ENCODE measurements at places on chromosomes 3 and 15.
A peak's percentile ranks its signal among the peaks of the same experiment; 100 is the strongest.

GRCh38 chr3:133488785-133489367 is 84.6 kb upstream of the CDV3 start:
- DNase-seq = no peak

- no peak for DNase-seq
Measured at GRCh38 chr3:135239615-135239884, 444.5 kb downstream of the EPHB1 start.

GRCh38 chr15:70276401-70276800 is 178.7 kb upstream of the TLE3 start:
- DNase-seq = no peak

DNA sequence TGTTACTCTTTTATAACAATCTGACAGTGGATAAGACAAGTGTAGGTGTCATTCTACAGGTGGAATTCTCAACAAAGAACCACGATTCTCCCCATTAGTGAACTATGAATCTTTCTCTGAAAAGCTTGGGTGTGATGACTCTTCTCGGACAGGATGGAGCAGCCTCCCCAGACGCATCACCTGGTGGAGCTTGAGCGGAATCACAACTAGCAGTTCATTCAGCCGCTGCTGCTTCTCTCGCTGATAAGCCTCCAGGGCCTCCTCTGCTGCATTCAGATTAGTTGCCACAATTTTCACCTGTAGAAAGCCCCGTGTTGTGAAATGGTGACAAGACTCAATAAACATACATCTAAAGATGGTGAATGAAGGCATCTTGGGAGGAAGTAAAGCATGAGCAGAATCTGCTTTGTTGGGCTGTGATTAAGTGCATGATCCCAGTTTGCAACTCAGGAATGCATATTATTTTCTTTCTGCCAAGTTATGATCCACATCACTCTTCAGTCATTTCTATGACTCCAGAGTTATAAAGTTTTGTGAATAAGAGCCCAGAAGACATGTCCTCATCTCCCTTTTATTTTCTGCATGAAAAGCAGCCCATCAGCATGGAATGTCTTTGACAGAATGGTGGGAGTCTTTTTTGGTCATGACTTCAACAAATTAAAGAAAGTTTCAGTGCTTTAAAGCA is 93.6 kb downstream of the BOC start:
- no peak for DNase-seq

DNA sequence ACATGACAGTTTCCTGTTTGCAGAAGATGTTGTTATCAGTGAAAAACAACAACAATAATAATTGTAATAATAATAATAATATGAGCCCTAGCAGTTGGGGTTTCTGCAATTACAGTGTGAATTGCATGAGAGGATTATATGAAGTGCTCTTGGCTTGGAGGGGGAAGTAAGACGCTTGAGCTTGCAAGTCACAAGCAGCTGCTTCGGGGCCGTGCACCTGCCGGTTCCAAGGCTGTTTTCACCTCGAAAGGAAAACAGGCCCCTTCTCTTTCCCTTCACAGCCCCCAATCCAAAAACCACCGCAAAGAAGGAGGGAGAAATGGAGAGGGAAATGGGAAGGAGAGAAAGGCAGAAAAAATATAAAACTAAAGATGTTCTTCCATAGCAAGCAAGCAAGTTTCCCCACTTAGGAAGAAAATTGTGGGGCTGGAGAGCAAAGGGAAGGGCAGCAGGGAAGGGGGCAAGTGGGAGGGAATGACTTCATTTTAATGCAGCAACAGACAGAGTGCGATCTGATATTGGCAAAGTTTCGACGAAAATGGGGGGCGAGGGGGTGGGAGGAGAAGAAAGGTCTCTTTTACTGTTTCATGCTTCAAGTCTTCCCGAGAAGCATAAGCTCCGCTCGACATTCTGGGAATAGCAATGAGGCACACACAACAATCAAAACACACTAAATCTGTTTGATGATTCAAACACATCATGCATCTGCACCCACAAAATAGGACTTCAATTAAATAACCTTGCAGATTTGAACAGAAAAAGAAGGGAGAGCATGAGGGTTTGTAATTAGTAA is 284.2 kb upstream of the ATP11B start:
- no peak for DNase-seq

DNA sequence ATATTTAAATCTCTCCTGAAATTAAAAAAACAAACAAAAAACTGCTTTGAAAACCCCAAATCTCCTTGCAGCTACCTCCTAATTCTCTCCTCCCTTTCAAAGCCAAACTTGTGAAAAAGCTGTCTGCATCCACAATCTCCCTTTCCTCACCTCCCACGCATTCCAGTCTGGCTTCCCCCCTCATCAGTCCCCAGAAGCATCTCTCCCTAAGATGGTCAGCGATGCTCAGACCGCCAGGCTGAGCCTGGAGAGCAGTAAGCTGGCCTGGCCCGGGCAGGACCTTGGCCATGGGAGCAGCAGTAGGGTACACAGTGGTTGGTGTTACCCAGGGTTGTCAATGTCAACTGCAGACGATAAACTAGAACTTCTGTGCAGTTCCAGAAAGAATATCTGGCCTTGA is 32.9 kb upstream of the BLM start:
- no peak for DNase-seq

DNA sequence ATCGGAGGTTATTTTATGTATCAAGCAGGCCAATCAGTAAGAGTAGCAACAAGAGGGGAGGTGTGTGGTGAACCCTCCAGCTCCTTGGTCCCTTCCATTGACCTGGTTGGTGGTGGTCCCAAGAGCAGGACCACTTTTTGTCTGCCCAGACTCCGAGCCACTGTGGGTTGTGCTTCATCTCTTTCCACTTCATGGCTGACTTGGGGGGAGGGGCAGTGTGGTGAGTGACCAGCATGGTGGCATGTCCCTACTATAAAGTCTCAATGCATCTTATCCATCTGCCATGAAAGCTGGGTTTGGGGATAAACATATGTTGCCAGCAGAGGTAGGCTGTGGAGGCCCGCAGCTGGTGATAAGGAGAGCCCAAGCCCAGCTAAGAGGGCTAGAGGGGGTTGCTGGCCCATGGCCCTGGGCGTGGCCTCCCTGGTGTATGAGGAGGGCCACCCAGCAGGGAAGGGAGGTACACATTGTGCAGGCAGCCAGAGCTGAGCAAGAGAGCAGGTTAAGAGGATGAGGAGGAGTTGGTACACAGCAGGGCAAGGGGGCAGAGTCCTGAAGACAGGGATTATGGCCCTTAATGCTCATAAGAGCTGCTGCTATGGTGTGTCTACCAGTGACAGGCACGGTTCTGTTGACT is 7.0 kb downstream of the AEN start:
- no peak for DNase-seq

DNA sequence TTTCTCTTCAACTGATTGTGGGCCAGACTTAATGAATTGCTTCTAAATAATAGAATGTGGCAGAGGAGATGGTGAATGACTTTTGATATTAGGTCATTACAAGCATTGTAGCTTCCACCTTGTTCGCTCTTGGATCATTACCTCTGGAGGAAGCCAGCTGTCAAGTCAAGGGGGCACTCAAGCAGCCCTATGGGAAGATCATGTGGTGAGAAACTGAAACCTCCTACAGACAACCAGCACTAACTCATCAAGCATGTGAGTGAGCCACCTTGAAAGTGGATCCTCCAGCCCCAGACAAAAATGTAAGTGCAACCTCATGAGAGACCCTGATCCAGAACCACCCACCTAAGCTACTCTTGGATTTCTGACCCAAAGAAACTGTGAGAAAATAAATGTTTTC is 109.8 kb upstream of the TBC1D5 start:
- DNase-seq = no peak

DNA sequence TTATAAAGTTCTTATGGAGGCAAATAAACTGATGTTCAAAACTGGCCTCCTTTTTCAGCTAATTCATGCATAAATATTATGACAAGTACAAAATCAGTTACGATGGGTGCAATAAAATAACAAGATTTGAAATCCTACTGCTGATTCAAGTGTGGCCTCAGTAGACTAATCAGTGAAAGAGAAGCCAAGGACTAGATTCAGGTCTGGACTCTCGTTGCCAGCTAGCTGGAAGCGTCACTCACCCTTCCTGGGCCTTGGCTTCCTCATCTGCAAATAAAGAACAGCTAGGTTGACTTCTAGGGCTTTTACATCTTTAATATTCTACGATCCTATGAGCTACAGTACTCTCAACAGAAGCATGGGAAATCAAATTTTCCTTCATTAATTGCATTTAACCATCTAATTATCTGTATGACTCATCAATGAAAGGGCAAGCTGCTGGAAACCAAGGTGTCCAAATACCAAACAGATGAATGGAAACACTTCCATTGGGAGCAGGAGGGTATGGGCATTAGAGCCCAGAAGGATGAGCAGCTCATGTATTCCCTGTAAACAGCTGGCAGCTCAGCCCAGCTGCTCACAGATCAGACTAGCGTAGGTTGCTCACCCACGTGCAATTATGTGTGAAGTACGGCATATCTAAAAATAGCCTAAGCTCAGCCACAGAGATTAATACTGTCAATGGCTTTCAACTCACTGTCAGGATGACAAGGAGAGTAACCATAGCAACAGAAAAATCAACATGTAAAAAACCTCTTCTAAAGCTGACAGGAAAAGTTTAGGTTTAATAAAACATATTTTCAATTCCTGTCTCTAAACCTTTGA is 294.8 kb downstream of the PLCL2 start:
- DNase-seq = no peak

GRCh38 chr3:125098611-125099291 is 43.0 kb upstream of the HEG1 start:
- DNase-seq = no peak

- no peak for DNase-seq
Measured at GRCh38 chr15:76930831-76931396, 635 bp upstream of the RCN2 start.

DNA sequence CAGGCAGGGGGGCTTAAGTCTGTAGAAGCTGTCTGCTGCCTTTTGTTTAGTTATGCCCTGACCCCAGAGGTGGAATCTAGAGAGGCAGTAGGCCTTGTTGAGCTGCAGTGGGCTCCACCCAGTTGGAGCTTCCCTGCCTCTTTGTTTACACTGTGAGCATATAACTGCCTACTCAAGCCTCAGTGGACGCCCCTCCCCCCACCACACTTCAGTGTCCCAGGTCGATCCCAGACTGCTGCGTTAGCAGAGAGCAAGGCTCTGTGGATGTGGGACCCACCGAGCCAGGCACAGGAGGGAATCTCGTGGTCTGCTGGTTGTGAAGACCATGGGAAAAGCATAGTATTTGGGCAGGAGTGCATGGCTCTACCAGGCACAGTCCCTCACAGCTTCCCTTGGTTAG is 446.8 kb upstream of the RARB start:
- no peak for DNase-seq

DNA sequence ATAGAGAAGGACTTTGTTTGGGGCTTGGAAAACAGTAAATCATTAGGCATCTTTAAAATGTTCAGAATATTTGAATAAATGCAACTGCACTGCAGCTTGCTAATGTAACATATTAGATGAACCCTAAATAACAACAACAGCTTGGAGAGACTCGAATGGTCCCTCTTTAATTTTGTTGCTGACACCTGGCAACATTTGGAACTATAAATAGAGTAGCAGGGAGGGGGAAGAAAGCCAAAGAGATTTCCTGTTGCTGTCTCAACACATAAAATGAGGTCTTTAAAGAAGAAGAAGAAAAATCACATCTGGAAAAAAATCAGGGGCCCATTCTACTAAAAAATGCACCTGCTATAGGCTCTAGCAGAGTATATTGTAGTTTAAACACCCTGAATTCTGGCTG is 49.9 kb upstream of the DPPA4 start:
- DNase-seq = no peak

GRCh38 chr3:81888914-81889557 is 127.6 kb upstream of the GBE1 start:
- no peak for DNase-seq

DNA sequence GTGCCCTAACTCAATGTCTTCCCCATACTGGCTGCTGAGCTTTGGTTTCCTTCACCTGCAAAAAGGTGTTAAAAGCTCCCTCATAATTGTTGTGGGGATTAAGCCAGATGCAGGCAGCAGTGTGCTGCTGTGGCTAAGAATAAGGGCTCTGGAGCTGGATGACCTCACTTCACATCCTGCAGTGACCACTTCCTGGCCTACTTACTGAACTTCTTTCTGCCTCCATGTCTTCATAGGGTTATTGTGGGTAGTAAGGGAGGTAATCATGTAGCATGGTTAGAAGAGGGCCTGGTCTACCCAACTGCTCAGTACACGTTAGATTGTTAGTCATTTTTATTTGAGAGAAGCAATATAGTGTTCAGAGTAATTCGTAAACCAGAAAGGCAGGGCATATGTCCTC is 18.4 kb downstream of the GYG1 start:
- no peak for DNase-seq

GRCh38 chr3:136818191-136818768 is 646 bp upstream of the SLC35G2 start:
- peak; percentile 38 for DNase-seq

DNA sequence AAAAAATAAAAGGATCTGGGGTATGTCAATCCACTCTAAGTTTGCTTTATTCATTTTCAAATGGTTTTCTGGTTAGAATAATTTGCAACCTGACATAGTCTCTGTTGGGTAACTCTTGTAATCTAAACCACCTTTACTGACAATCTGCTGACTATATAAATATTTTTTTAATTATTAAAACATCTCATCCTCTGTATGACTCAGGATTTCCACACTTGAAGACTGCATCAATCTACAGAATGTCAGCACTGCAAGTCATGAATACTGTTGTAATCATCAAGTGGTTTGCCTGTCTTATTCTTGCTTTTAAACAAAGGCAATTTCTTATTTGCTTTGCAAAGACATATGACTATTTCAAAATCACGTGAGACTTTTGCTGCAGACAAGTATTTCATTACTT is 42.1 kb downstream of the VGLL3 start:
- DNase-seq = no peak

DNA sequence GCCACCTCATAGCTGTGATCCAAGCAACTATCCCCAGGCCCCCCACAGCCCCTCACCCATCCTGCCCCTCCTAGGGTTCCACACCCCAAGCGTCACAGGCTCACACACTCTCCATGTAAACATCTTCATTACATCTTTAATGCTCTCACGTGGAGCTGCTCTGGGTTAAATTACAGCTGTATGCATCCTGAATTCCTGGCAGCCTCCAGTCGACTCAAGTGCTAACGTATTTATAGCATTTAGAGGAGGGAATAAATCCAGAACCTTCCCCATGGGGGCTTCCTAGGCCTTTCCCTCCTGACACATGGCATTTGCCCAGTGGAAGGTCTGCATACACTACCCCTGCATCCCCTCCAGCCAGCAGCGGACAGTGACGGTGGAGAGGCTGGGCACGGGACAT is 9.6 kb downstream of the C3orf18 start:
- DNase-seq = no peak

Data from cerebellar nuclear complex (tissue), 1 donor.